ENCODE measurements at places on chromosomes 5 and 9.

DNA sequence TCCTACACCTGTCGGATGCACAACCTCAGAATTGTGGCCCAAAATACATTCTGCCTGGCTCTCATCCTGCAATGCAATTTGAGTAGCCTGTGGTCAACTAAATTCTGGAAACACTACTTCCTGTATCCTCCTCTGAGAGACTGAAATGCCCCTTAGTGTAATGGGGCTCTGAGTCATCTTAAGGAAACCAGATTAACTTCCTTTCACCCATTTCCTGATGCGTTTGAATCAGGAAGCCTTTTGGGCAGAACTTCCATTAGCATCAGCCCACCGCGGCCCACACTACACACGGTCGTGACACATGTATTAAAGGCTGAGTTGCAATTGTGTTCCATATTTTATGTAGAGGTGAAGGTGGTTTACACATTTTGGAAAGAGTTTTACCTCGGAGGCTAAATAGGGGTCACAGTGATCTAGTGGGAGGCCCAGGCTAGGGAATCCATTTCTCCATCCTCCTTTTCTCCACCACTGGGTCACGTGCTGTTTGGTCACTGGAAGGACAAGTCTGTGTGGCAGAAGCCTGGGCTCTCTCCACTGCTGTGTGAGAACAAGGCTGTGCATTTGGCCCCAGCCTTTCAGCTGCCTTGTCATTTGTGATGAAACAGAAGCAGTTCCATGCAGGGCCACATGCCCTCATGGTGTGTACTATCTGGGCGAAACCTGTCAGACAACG lies 55.9 kb downstream of the DAP start:
- no peak for DNase-seq

DNA sequence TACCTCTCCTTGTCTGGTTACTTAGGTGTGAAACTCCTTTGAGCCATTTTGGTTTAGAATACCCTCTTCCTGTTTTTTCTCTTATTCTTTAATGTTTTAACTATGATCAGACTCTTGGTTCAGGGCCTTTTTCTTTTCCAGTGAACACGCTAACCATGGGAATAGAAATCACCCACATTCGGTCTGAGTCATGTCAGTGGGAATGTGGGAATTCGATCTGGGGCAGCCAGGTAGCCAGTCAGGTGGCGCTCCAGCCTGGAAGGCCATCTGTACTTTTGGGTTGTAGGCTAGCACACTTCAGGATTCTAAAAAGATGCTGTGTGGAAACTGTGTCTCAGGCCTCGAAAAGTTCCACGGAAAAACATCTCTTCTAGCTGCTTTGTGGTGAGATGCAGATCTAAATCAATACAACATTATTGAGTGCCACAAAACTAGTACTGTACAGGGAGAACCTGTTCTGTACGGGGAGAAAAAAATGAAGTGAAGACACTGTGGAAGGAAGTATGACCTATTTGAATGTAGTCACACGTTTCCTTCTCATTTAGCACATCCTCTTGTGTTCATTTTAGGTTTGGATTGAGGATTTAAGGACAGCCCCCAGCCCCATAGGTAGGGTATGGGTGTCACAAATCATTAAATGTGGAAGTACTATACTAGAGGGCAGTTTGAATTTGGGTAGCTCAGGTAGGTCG lies 36.4 kb downstream of the SNX30 start:
- DNase-seq: no peak

GRCh38 chr5:83570916-83571315 lies 99.4 kb downstream of the VCAN start:
- no peak for DNase-seq

GRCh38 chr5:6812800-6813731 lies 99.8 kb downstream of the TENT4A start:
- DNase-seq: no peak

- DNase-seq: no peak
These were observed 454.4 kb upstream of the TRPC7 start for GRCh38 chr5:136819526-136820302.

DNA sequence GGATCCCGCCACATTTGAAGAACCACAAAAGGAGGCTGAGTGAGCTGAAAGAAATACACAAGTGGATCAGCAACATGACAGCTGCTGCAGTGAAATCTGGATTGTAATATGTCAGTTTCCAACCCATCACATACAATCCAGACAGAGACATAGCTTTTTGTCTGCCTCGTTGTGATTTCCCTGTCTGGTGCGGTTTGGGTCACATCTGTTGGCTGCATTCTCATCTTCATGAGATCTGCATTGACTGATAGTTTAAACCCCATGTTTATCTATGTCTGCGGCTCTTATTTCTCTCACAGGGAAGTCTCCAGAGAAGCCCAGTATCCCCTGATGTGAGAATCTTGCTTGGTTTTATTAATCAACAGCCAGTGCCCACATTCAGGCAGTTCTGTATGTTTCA lies 403.1 kb upstream of the ZNF608 start:
- no peak for DNase-seq

- DNase-seq: no peak
These were observed 81.3 kb downstream of the ANKRD33B start for GRCh38 chr5:10645146-10645545.

GRCh38 chr5:123907349-123907748 lies 395.4 kb downstream of the CSNK1G3 start:
- no peak for DNase-seq

DNA sequence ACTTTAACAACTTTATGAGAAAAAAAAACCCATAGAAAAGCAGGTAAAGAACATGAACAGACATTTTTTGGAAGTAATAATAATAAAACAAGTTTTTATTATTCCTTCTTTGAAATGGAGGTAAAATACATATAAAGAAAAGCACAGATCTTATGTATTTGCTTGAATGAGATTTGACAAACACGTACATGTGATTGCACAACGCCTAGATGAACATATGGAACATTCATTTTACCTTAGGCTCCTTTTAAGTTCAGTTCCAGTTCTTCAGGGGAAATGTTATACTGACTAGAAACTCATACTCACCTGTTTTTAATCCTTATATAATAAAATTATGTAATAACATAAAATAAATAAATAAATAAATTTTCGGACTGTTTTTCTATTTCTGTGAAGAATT lies 61.8 kb downstream of the GGTA1 start:
- no peak for DNase-seq

GRCh38 chr5:131825404-131826013 lies 28.7 kb upstream of the FNIP1 start:
- no peak for DNase-seq

Measured in stimulated activated CD8-positive, alpha-beta memory T cell treated with anti-CD3 and anti-CD28 coated beads, Interleukin-4, amount 100 ng/mL, for 24 hours (primary cell).